Kasumi-1 (cell line): ENCODE measurements at places on chromosomes 13 and 19.

DNA sequence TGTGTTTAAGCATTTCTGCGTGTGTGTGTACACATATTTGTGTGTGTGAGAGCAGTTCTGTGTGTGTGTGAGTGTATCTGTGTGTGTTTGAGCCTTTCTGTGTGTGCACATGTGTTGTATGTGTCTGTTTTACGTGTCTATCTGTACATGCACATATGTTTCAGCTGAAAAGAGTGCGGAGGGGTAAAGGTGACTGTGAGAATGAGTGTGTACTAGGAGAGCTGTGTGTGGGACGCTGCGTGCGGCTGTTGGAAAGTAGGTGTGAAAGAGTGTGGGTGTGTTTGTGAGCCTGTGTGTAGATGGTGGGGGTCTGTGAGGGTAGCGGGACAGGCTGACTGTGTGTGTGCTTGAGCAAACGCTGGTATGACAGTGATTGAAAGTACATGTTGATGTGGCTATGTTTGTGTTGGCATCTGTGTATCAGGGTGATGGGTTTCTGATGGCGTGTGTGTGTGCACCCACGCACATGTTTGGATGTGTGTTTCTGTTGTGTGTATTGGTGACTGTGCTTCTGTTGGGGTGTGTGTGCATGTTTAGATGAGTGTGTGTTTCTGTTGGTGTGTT is 7.5 kb upstream of the TPM4 start:
- DNase-seq = no peak

- no peak for DNase-seq
These were observed 29.0 kb upstream of the MIER2 start for GRCh38 chr19:373391-374182.

DNA sequence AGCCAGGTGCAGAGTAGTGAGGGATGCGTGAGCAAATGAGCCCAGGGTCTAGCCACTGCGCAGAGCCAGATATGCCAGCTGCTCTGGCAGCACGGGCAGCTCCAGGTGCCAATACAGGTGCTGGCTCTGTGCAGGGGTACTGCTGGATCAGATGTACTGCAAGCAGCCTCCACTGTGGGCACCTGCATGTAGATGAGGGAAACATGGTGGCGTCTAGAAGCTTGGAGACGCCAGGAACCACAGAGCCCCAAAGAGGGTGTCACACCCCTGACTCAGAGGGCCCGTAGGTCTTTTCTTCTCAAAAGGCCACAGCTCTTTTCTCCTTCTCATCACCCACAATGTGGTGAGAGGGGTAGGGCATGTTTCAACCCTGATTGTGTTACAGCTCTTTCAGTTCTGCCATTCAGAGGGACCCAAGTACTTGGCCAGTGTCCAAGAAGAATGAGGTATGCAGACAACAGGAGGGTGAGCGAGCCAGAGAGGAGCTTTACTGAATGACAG is 244.4 kb upstream of the SLITRK1 start:
- DNase-seq = no peak

DNA sequence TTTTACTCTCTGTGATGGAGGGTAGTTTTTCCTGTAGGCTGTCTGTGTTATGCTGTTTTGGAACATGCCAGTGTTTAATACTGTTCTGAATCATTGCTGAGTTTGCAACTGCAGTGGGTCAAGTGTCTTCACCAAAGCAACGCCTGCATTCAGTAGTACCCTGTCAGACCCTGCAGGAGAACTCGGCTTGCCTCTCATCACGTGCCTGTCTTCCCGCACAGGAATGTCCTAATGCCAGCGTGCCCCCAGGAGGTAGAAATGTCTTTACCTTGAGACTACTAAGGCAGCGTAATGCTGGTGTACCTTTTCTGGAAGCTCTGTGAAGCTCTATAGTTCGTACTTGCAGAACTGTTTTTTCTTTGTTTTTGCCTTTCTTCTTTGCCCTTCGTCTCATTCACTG is 42.3 kb downstream of the POLR1D start:
- DNase-seq = no peak

DNA sequence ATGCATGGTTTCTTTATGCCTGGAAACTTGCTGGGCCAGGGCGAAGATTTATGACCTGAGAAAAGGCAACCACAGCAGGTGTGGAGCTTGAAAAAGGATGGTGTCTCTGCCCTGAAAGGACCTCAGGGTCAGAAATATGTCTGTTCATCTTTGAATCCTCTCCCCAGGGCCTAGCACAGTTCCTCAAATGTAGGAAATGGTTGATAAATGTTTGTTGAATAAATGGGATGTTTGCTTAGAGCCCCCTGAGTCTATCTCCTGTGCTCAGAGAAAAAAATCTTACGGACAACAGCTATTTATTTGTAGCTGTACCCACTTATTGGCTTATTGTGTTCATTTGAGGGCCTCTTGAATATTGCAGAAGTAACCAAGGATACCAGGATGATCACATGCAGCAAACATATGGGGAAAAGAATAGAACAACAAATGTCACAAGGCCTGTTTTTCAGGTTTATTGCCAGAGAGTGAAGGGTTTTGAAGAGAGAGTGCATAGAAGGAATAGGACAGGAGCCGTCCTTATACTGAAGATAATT is 114.5 kb downstream of the KLF5 start:
- DNase-seq = no peak

- DNase-seq = no peak
These were observed 188.2 kb upstream of the ZNF536 start for GRCh38 chr19:30183807-30184490.

DNA sequence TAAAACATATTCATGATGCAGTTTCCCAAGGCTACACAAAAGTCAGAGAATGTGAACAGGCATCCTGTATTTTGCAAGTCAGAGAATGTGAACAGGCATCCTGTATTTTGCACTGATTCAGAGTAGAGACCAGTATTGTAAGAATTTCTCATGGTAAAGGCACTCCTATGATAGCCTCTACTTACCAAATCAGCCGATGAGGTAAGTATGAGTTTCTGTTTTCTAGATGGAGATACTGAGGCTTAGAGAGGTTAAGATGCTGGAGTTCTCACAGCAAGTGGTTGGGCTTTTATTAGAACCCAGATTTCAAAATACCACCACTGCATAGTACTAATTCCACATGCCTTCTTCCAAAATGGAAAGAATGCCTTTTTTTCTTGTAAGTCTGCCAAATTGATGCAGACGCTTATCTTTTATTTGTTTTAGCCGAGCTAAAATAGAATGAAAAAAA is 12.3 kb downstream of the TPT1 start:
- DNase-seq = no peak
